ENCODE measurements at places on chromosomes 7 and 10.

DNA sequence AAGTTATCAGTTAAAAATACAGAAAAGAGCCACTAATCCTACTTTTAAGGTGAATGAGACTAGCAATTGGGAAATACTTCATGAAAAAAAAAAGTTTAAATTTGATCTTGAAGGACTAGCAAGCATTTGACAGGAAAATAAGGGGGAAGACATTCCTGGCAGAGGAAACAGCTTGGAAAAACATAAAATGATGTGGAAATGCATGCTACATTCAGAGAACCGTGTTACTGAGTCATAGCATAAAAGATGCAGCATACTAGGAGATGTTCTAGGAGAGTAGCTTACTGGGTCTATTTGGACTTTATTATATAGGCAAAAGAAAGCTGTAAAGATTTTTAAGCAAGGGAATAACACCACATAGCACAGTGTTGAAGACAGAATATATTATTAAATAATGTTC lies 108.6 kb upstream of the COL1A2 start:
- DNase-seq: no peak

- no peak for DNase-seq
Measured at GRCh38 chr10:131435760-131436457, 124.4 kb upstream of the TCERG1L start.

GRCh38 chr10:102347236-102347828 lies 48.2 kb upstream of the NFKB2 start:
- peak; percentile 47 for DNase-seq

GRCh38 chr7:44396496-44396895 lies 71.1 kb upstream of the CAMK2B start:
- no peak for DNase-seq

- no peak for DNase-seq
Measured at GRCh38 chr7:99666013-99666395, 13.8 kb downstream of the CYP3A5 start.

DNA sequence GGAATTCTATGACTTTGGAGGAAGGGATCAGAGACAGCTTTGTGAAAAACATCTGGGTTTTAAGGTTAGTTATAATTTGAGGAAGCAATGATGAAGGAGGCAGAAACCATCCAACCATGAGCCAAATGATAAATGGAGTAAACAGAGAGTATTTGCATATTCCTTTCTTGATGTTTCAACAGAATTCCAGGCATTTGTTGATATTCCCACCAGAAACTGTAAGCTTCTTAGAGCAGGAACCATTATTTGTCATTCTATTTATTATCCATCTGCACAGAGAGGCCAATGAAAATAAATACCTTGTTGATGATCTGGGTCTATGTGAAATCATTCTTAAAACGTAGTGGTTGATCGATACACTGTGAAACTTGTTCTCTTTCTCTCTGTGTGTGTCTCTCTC lies 715.3 kb downstream of the INHBA start:
- no peak for DNase-seq

DNA sequence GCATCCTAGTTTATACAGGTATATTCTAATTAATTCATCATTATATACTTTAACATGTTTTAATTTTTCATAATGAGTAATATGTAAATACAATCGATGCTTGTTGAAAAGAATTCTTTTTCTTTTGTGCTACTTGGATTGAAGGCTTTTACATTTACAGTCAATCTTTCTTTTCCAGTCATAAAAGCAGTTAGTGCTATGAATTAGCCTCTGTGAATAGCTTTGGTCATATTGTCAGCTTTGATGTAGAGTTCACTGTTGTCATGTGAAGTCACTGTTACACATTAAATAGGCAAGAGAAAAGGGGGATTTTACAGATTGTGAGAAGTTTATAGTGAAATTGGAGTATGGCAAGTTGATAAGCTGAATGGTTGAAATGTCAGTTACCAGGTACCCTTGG lies 103.3 kb upstream of the FAM133B start:
- no peak for DNase-seq

DNA sequence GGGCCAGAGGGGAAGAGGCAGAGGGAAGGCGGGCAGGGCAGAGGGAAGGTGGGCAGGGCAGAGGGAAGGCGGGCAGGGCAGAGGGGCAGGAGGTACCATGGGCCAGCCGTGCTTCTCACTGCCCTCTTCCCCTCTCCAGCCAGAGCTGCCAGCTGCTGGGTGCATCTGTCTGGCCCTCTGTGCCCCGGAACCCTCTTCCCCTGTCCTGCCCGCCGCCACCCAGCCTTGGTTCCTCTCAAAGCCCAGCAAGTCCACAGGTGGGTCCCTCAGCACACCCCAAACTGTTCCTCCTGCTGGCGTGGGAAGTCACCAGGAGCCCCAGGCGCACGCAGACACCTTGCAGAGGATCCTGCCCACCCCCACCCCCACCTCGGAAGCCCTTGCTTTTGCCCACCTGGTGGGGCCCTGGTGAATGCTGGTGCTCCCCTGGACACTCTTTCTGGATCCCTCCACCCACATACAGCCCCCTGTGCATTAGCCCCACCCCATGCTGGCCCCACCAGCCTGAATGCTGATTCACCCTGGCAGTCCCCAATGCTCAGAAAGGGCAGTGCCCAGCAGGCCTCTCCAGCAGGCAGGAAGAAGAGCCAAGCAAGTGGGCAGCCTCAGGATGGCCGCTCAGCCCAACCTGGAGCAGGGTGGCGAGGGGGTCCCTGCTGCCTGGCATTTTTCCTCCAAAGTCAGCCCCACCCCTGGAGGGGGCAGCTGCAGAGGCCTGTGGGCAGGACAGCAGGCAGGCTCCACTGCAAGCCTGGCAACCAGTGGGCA lies 1.9 kb upstream of the PWWP2B start:
- DNase-seq: no peak

GRCh38 chr7:5630670-5631069 lies 150.8 kb downstream of the RNF216 start:
- no peak for DNase-seq

DNA sequence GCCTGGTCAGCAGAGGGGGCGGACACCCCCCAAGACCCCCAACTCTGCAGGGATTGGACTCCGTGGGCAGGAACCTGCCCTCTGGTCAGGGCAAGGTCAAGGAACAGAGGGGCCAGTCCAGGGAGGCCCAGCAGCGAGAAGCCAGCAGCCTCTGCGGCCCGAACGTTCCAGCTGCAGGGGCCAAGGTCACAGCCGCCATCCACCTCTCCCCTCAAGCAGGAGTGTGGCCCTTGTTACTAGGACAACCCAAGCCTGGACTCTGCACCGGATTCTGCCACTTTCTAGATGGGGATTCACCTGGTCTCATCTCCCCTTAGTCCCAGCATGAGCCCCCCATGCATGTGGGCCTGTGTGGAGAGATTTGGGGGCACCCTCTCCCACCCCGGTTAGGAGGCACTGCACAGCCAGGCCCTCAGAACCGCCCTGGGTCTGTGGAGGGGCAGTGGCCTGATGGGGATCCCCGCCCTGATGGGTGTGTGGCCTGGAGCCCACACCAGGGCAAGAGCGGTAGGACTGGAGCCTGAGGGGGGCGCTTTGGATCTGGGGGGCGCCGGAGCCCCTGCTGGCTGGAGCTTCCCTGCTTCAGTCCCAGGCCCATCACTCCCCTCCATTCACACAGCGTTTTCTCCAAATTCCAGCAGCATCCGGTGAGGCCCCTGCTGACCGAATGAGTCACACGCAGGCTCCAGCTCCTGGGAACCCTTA lies 18.1 kb downstream of the ADGRA1 start:
- peak; percentile 72 for DNase-seq

DNA sequence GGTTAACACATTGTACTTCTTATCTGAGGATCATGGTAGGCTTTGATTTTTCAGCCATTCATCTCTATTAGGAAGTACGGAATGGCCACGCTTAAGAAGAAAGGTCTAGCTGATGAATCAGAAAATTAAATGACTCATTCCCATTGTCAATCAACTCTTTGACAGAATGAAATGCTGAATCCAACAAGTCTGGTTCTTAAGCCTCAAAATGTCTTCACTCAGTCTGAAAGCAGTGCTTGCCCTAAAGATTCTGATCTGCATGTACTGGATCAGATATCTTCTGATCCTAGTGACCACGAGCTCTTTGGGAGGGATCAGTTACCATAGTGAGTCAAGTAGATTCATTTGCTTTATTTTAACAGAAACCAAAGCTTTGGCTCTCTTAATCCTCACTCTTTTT lies 5.7 kb upstream of the CELF2 start:
- no peak for DNase-seq

DNA sequence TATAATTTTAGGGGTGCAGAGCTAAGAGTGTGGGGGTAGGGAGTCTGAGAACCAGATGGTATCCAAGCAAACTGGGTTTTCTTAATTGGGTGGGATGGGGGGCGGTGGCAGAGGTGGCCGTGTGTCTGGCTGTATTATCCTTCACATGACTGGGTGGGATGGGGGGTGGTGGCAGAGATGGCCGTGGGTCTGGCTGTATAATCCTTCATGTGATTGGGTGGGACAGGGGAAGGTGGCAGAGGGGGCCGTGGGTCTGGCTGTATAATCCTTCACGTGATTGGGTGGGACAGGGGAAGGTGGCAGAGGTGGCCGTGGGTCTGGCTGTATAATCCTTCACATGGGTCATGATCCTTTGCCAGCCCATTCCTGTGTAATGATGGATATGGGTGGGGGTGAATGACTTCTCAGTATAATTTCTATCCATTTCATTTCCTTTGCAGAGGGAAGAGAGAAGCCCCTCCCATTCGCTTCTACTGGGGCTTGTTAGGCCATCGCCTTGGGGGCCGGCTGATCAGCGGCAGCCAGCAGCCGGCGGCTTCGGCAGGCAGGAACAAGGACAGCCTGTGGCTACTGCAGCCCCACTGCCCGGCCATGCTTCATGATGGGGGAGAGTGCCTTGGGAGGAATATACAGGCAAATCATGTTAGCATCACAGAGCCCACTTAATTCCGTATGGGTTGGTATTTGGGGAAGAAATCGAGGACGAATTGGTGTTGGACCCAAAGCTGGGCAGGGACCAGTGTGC lies 179.6 kb upstream of the MKI67 start:
- DNase-seq: no peak

GRCh38 chr7:102122026-102122425 lies 164.6 kb upstream of the SH2B2 start:
- DNase-seq: no peak

DNA sequence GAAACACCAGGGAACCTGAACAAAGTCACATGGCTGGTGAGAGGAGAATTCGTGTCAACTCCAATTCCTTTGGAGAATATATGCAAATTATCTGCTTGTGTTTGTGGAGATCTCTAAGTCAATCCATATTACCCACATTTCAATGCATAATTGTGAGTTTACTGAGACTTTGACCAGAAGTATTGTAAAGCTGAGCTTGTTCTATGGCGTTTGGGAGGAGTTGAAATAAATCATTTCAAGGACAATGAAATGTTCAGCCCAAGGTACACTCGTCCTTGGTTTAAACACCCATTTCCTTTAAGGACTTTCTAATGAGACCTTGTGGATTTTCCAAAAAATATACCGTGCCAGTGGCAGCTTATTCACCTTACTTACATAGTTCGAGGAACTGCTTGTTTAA lies 186.6 kb upstream of the HDAC9 start:
- no peak for DNase-seq
